ENCODE measurements at places on chromosomes 7 and 10.

DNA sequence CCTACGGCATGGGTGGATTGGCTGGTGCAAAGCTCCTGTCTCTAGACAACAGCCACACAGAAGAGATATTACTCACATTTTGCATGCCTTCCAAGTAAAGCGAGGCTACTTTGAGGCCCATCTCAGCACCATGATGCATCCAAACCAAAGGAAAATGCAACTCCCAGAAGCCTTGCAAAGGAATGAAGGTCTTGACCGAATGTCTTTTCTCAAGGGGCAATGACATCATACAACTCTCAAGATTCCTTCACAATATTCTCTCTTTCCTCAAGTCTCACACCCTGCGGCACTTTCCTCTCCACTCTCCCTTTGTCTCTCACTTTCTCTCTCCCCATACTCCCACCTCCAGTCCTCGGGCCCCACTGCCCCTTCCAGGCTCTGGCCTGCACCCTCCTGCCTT is 44.8 kb upstream of the CPXM2 start:
- DNase-seq = no peak

- DNase-seq = no peak
Measured at GRCh38 chr10:80415734-80416478, 7.6 kb downstream of the PRXL2A start.

DNA sequence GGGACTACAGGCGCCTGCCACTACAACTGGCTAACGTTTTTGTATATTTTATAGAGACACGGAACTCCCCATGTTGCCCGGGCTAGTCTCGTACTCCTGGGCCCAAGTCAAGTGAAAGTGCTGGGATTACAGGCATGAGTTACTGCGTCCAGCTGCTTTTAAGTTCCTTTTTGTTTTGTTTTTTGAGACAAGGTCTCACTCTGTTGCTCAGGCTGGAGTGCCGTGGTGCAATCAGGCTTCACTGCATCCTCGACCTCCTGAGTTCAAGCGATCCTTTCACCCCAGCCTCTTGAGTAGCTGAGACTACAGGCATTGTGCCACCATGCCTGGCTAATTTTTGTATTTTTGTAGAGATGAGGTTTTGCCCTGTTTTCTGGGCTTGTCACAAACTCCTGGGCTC is 155.0 kb downstream of the GALNT17 start:
- DNase-seq = no peak

- DNase-seq = no peak
Measured at GRCh38 chr7:19119372-19119771, 1.9 kb upstream of the TWIST1 start.

- no peak for DNase-seq
Measured at GRCh38 chr7:104795616-104796398, 218.2 kb upstream of the KMT2E start.

GRCh38 chr7:68461430-68461829 is 1136.8 kb upstream of the AUTS2 start:
- no peak for DNase-seq

- no peak for DNase-seq
Measured at GRCh38 chr7:137449016-137449415, 105.5 kb upstream of the PTN start.

DNA sequence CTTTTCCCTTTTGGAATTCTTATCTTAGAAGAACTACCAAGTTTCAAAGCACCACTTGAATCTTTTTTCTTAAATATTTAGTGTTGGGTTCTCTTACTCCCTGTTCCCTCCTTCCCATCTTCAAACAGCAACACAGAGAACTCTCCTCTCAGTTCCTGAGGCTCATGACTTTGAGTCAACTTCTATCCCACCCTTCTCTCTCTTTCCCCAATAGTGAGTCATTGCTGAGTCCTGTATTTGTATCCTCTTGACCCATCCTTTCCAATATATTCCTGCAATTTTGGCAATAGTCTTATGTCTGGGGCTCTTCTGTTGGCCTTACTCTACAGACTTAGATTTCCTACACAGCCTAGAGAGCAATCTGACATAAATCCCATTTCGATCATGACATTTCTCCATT is 20.8 kb upstream of the JCAD start:
- DNase-seq = no peak

GRCh38 chr7:141679014-141679413 is 23.0 kb downstream of the DENND11 start:
- no peak for DNase-seq

DNA sequence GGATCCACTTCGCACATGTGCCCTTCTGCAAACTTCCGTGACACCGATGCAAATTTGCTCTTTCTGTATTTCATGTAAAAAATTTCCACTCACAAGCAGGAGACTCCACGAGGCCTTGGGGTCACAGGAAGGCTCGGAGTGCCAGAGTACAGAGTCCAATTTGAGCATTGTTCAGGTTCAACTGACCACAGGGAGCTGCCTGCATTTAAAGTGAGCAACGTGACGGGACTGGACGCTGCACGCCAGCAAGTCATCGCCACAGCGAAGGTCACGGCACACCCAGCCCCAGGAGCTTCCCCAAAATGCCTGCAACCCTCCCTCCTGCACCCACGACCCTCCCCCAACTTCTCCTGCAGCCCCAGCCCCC is 41.5 kb upstream of the NKX6-2 start:
- DNase-seq = no peak

- DNase-seq = no peak
Measured at GRCh38 chr7:133646472-133647315, 393.8 kb downstream of the EXOC4 start.

GRCh38 chr7:79523436-79523835 is 70.0 kb upstream of the MAGI2 start:
- peak; percentile 36 for DNase-seq

- no peak for DNase-seq
Measured at GRCh38 chr10:12241810-12242529, 46.0 kb downstream of the CDC123 start.

- DNase-seq = peak; percentile 47
Measured at GRCh38 chr7:92808006-92808405, 28.4 kb downstream of the CDK6 start.

DNA sequence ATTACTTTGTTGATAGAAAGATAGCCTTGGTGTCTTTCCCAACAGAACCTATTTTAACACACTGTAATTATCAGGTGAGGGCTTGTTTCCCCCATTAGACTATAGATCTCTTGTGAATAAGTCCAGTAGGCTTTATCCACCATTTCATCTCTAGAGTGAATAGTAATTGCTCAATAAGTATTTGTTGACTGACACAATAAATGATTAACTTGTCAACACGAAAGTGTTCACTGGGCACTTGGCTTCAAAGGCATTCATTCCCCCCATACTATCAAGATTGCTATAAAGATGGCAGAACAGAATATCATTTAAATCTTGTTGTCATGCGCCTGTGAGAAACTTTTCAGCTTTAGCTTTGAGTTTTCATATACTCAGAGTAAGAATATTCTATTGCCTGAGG is 424.5 kb upstream of the LRRTM3 start:
- no peak for DNase-seq

GRCh38 chr7:151923097-151923876 is 33.0 kb upstream of the GALNTL5 start:
- DNase-seq = no peak

DNA sequence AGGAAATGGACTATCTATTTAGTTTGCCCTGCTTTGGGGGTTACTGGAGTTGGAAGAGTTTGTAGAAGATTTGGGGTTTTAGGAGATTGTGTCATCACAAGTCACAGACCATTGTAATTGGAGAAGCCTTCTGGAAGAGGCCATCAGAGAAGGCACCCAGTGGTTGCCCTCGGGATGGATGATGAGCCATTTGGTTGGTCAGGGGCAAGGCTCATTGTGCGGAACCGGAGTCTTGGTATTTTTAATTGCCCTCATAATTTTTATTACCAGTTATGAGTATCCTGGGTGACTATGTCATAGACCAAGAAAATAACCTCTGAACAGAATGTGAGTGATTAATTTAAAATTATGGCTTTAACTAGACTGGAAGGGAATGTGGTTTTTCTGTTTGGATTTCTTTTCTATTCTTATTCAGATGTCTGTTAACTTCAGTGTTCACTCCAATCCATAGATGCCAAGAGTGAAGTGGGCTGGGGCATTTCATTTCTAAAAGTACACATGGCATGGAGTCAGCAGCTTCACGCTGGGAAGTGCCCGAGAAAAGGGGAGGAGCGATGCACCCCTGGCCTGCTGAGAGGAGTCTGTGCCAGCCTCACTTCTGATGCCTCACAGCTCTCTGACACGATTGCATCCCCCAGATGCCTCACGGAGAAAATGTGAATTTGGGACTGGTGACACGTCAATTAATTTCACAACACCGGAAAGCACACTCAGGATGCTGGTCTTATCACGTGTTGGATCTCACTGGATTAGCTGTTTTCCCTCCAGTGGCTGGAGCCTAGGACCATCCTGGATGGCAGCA is 225.6 kb upstream of the IGFBP3 start:
- DNase-seq = peak; percentile 58

DNA sequence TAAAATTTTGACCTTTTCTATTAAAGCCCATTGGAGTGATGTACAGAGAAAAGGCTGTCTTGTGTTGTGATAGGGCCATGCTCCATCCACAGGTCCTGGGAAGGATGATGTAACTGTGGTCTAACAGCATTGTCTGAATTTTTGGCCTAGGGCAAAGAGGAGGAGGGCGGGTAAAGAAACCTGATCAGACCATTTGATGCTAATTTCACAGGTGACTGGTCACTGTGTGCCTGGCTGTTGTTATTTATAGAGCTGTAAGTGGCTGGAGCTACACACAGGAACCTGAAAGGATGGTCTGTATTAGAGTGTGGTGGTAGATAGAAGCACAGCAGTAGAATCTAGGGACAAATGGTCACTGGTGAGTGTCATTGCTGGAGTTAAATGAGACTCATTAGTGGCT is 182.1 kb downstream of the AUTS2 start:
- no peak for DNase-seq

- DNase-seq = no peak
Measured at GRCh38 chr7:129906700-129907099, 46.1 kb downstream of the UBE2H start.
